Upper lobe of right lung (tissue), 1 donor: ENCODE measurements at places on chromosomes 2 and 18. TPM values are rescaled to one million over a fixed set of nuclear protein-coding genes. Genes with fewer than 3 reads are reported as not detected.

DNA sequence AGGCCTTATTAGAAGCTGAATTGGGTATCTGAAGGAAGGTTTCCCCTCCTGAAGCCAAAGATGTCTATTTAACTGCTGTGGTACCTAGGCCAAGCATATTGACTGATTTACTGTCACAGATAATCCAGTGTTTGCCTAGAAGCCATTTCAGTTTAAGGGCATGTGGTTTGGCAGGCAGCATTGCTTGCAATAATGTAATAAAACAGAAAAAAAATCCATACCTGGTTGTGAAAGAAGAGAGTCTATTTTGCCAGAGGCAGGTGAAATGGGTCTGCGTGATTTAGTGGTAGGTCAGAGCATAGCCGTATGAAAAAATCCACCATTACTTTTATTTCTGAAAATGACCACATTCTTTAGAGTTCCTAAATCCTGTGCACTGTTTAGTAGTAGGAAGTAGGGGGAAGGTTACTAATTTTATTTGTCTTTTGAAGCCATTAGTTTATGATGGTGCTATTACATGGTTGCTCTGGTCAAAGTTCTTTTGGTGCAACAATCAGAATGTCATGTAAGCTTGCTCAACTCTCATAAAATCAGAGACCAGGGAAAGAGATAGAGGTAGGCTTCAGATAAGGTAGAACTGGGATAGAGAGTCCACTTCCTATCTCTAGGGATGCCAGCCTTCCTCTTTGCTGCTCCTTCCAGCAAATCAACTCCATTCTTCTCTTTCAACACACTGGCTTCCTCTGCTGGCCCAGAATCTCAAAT lies 343.4 kb downstream of the GPD2 start:
- H3K36me3 ChIP-seq = no peaks in the 10 kb centered on the region
- H3K4me1 ChIP-seq = no peaks in the 10 kb centered on the region
- DNase-seq = no peak
- no peak overlapping the region for H3K27ac ChIP-seq

- no peak overlapping the region for H3K4me3 ChIP-seq
- no peak for DNase-seq
- H3K36me3 ChIP-seq = no peaks in the 10 kb centered on the region
- H3K27me3 ChIP-seq = no peaks in the 10 kb centered on the region
- no peaks in the 10 kb centered on the region for H3K4me1 ChIP-seq
- no peak overlapping the region for H3K27ac ChIP-seq
Measured at GRCh38 chr18:14124689-14125088, 7.5 kb downstream of the ZNF519 start.

The KHK gene
- 4.9 TPM for total RNA-seq

GRCh38 chr2:209456489-209456888 lies 32.6 kb downstream of the MAP2 start:
- no peaks in the 10 kb centered on the region for H3K27me3 ChIP-seq
- no peak overlapping the region for H3K27ac ChIP-seq
- H3K4me1 ChIP-seq = no peaks in the 10 kb centered on the region
- no peak overlapping the region for H3K4me3 ChIP-seq
- no peaks in the 10 kb centered on the region for H3K36me3 ChIP-seq
- no peak for DNase-seq

- no peak for DNase-seq
- H3K27me3 ChIP-seq = no peaks in the 10 kb centered on the region
- no peak overlapping the region for H3K4me3 ChIP-seq
Measured at GRCh38 chr2:74696829-74697228, 42.8 kb downstream of the SEMA4F start.

The RNF125 gene
- 6.5 TPM for total RNA-seq

The TBR1 gene
- total RNA-seq = not detected
